ENCODE measurements at places on chromosomes 2 and 18.

DNA sequence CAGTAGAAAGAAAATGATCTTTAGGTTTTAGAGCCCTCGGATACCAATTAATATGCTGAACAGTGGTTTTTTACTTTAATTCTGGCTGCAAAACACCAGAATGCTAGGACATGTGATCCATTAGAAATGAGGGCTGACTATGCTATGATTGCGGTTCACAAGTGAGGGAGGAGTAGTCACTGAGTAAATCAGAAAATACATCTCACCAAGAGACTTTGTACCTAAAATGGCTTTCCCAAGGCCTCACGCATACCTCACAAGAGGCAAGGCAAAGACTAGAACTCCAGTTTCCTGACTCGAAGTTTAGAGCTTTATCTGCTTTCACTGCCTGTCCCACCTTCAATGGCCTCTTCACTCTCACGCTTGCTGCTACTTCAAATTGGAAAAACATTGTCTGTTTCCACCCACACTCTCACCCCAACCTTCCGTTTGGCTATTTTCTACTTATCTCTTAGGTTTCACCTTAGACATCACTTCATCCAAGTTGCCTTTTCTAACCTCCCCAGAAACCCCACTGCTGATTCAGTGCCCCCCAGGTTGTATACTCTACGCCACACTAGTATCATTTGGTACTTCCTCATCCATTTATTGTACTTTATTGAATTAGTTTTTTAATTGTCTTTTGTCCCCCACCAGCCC lies 5.1 kb upstream of the MBD2 start:
- no peak for DNase-seq

DNA sequence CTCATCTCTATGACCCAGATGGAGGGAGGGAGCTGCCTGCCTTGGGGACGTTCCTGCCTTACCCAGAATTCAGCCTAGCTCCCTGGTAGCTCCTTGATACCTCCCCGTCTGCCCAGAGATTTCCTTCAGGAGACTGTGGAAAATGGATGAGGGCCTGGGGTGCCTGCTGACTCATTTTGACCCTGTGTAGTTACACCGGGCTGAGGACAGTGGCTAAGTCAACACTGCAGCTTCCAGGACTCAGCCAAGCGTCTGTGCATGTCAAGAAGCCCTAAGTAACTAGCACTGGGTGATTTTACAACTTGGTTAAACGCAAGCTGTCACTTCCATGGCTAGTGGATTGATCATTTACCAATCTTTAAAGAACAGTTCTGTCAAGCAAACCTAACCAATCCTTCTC lies 23.3 kb upstream of the EPAS1 start:
- no peak for DNase-seq

DNA sequence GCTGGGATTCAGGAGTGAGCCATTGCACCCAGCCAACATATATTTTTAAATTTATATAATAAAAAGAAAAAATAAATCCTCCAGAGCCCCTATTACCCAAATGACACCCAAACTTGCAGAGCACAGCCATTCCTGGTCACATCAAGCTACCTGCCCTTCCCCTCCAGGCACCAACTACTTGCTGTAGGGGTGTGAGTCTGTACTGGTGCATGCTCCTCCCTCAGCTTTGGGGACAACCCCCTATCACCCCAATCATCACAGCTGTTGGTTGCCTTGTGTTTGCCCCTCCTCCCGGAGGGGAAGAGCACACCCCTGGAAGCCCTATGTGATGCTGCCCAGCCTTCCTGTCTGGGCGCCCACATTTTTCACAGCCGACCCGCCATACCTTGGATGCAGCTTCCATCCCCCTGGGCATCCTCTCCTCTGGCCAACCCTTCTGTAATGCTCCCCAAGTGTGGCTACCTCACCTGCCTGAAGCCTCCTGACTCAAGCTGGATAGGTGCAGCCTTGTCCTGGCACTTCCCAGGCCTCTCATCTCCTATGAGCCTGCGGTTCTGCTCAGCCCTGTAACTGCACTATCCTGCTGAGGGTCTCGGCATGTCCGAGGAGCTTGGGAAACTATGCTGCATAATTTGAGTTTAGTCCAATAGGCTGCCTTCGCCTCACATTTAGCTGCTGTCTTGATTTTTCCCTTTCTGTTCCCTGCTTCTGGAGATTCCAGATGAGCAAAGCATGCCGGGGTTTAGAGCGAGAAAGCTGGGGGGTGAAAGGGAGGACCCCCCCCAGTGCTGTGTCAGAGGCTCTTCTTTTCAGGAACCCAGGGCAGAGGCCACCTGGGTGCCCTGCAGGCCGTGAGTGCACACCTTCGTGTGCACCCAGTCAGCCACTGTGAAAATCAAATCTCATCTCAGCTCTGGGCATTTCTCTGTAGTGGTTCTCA lies 27.2 kb downstream of the CHST10 start:
- no peak for DNase-seq

- peak; percentile 83 for DNase-seq
Measured at GRCh38 chr2:44244135-44244871, 31.0 kb upstream of the SLC3A1 start.

DNA sequence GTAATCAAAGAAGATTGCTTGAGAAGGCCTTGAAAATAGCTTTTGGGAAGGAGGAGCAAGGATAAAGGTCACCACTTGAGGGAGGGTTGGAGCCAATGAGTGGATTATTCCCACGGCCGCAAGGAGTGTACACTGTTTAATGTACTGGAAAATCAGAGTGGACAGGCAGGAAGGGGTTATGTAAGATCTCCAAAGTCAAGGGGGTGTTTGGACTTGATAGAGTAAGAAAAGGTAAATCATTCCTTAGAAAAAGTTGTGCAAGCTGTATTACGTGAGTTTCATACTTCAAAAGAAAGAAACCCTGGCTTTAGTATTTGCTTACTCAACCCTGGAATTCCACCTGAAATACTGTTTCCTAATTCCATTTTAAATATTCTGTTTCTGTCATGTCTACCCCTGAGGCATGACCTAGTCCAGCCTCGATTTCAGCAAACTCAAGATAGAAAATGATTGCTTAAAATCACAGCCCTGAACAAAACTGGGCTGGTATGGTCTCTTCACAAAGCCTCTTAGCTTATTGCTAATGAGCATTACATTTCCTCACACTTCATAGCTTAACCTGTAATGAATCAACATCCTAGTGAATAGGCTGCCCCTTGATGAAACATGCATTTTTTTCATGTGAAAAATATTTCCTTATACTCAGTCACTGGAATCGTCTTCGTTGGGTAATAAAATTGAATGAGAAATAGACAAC lies 1.1 kb downstream of the MREG start:
- DNase-seq: no peak

GRCh38 chr18:5542515-5543035 lies 1.2 kb downstream of the EPB41L3 start:
- peak; percentile 43 for DNase-seq

DNA sequence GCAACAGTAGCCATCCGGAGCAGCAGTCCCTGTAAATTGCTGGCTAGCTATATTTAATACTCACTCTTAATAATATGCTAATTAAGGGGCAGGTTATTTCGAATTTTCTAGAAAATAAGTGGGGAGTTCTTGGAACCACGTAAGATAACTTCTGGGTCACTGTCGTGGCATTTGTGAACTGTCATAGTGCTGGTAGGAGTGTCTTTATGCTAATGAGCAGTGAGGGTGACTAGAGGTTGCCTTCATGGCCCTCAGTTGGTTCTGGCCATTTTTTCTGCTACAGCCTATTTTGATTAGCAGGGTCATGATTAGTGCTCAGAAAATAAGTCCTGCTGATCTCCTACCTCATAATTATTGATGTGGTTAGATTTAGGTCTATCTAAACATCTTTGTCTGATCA lies 249.9 kb upstream of the RASGRP3 start:
- DNase-seq: no peak

DNA sequence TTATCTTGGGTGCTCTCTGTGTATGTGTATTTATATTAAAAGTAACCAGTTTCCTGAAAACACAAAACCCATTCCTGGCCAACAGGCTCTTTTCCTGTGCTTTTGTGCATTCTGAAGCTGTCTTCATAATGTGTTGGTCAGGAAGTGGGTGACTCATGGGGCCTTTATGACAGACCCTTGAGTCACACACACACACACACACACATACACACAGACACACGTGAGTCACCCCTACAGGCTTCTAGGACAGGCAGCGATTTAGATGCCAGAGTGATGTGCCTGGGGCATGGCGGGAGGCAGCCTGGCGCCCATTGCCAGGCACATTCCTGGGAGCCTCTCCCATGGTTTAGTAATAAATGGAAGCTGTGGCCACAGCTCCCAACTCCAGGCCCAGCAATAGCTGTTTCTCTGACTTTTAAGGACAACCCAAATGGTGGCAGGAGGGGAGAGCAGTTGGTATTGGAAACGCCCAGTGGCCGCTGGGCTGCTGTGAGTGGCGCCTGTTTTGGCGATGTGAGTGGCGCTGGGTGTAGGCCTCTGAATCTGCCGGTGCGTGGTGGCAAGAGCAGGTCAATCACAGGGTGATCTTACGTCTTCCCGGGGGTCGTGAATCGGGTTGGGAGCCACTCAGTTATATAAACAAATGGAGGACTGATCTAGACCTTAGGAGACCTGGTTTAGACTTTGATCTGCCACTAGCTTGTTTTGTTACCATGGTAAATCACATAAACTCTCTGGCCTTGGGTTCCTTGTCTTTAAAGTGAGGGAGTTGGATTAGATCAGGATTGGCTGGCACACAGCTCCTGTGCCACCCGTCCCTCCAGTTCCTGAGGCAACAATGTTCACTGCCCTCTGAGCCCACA lies 150.7 kb upstream of the DLX2 start:
- DNase-seq: peak; percentile 99

GRCh38 chr18:63185984-63186383 lies 133.6 kb downstream of the BCL2 start:
- DNase-seq: no peak

GRCh38 chr2:135792401-135793150 lies 44.4 kb downstream of the LCT start:
- DNase-seq: no peak

DNA sequence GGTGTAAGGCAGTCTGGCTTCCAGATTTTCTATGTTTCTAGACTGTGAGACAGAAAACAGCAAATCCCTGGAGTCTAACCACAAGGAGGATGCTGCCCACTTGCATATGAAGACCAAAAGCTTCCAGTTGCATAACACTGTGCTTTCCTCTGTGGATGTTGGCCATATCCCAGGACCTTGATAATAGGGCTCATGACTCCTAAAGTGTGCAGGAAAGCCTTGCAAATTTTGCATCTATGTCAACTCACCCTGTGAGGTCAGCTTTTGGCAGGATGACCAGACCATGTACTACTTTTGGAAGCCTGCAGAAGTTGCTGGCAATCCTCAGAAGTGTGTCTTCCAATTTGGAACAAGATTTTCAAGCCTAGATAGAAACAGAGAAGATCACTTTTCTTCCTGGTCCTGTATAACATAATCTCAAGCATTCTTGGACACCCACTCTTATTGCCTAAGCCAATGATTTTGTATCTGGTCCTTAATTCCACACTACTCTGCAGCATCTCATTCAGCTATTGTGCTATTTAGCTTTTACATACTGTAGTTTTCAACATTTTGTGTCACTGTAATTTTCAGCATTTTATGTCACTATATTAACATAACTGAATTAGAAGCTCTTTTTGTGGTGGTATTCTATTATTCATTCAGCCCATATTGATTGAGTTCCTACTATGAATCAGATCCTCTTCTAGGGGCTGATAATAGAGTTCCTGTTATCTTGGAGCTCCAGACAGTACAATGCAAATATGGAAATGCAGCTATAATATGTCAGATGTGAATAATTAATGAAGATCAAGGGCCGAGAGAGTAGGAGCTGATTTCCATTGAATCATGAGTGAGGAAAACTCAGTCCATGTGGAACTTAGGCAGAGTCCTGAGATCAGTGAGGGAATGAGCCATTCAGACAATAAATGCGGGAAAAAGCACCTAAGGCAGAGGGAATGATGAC lies 85.3 kb upstream of the RAB27B start:
- DNase-seq: peak; percentile 99

DNA sequence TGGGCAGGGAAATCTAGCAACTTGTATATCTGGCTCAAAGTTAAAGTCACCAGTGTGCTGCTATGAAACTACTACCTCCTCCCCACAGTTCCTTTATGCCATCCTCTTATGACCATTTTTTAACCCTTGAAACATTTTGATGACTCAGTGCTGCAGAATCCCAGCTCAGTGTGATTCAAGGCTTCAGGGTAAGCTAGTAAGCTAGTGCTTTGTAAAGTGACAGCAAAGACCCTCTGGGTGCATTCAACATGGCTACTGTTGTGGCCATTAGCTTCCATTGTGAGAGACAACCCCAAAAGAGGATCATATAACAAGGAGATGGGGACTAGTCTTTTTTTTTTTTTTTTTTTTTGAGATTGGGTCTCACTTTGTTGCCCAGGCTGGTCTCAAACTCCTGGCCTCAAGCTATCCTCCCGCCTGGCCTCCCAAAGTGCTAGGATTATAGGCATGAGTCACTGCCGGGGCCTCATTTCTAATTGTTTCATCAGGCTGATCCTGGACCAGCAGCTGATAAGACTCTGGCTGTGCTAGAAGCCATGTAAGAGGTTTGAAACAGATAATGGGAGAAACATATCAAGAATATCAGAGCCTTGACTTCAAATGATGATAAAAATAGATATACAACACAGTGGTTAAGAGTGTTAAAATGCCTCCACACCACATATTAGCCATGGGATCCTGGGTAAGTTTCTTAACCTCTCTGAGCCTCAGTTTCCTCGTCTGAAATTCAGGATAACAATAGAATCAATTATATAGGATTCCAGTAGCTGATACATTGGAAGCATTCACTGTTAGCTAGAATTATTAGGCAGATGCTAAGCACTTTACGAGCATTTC lies 65.7 kb upstream of the RTN4 start:
- DNase-seq: no peak

DNA sequence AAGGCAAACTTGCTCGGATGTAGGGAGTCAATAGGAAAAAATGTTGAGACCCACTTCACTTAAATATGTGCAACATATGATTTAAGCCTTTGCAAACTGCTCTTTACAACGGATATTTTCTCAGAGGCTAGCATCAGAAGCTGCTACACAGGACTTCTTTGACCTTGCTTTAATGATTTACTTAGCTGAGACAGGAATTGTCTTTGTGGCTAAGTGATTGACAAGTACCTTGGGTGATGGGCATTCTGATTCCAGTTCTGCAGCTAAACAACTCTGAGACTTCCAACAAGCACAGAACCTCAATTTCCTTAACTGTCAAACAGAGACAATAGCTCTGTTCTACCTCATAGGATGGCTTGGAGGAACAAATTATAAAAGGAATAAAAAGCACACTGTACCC lies 150.2 kb downstream of the NCKAP5 start:
- no peak for DNase-seq

DNA sequence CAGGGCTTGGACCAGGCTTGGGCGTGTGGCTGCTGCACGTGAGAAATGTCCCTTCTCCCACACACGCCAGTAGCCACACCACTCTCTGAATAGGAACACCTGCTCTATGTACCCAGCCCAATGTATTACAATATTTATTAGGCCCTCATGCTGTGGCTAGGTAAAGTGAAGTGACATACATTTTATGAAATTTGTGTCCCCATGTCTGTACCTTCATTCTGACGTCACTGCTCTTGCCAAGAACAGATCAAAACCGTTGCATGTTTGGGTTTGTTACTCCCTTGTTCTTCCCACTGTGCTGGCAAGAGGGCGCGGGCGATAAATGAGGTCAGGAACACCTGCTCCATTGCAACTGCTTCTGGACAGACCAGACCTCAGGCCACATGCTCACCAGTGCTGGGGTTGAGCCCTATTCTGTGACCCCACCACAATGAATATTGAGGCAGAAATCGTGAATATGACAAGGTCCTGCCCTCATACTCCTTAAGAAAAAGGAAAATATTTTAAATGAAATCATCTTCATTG lies 436.4 kb upstream of the SALL3 start:
- DNase-seq: no peak
